ENCODE measurements at places on chromosomes 4 and X.
A peak's percentile ranks its signal among the peaks of the same experiment; 100 is the strongest.

DNA sequence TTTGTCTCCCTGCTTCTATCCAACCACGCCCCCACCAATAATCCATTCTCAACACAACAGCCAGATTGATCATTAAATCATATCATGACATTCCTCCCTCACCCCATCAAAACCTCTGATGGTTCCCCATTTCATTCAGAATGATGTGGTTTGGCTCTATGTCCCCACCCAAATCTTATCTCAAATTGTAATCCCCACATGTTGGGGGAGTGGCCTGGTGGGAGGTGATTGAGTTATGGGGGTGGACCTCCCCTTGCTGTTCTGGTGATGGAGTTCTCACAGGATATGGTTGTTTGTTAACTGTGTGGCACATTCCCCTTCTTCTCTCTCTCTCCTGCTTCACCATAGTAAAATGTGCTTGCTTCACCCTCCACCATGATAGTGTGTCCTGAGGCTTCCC, 23.3 kb downstream of the TRMT2B start:
- no peak for DNase-seq

GRCh38 chr4:150297861-150298474, 219.7 kb downstream of the DCLK2 start:
- peak; percentile 63 for DNase-seq

DNA sequence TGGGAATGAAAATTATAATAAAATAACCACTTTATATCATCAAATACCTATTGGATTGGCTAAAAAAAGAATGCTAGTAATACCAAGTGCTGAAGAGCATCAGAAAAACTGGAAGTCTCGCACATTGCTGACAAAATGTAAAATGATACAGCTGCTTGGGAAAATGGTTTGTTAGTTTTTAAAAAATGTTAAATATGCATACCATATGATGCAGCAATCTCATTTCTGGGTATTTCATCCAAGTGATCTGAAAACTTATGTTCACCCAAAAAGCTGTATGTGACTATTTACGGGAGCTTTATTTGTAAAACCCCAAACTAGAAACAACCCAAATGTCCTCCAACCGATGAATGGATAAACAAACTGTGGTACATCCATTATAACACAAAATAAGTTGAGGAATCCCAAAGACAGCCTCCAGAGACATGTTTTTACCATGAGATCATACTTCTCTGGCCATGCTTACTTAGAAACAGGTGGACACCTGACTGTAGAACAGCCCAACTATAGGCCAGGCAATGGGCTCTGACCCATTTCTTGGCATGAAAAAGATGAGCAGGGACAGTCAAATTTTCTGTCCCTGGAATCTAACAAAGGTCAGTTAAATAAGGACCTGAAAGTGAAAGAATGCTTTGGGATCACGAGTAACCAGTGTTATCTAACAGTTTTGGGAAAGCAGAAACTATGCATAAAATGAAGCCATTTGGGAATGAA, 47.5 kb upstream of the FAM120C start:
- DNase-seq = no peak

DNA sequence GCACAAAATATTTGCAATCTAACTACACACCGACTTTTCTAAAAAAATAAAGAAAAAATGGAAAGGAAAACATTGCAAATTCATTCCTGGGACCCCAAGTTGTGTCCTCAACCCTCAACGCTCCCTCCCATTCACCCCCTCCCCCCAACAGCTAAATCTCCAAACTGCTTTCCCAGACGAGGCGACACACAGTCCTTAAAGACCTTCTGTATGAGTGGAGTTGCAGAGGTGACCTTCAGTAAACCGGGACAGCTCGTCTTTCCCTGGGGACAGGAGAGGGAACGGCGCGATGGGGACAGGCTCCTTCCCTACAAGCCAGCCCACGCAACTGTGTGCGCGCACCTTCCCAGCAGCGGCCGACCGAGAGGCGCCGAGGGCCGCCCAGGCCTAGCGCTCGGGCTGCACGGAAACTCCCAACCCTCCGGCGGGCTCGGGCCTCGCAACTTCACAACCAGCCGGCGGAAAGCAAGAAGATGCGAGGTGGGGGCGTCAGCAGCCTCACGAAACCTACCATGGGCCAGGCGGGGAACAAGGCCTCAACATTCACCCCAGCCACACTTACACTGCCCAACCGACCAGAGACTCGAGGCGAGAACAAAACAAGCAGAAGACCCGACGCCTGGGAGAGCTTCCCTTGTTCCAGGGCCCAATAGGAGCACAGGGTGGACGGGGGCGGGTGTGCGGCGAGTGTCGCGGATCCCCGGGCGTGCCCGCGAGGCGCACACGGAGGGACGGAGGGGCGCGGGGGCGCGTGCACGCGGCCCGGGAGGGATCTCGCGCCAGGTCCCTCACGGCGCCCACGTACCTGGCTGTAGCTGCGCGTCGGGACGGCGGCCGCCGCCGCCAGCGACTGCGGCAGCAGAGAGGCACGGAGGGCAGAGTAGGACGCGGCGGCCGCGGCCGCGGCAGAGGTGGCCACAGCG, 763 bp downstream of the GRSF1 start:
- peak; percentile 66 for DNase-seq

DNA sequence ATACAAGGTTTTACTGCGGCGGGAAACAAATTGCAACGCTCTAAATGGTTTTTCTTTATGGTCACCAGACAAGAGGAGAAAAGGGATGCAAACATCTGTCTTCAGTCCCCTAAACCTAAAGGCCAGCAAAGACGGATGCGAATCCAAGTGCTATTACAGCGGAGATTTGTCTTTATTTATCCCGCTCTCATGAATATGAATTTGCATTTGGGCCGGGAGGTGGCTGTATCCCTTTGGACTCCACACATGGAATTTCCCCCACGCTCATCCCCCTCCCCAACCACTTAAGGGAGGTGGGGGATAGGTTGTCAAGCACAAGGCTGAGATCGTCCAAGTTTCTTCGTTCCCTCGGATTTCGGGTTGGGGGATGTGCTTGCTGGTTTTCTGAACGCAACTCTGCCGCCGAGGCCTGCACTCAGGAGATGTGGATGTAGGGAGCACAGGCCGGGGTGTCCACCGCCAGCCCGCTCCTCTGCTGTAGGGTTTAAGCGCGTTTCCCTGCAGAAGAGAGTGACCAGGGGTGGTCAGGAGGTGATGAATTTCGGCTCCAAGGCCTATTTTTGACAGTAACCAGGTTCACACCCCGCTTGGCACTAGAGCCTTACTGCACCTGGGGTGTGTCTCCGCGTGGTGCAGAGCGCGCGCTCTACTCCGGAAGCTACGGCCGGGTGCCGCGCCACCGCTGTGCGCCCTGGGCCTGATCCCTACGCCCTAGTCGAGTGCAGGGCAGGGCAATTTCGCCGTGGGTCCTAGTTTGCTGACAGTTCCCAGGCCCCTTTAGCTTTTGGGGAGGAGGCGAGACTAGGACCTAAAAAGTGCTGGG, 2.3 kb upstream of the PHOX2B start:
- DNase-seq = no peak

DNA sequence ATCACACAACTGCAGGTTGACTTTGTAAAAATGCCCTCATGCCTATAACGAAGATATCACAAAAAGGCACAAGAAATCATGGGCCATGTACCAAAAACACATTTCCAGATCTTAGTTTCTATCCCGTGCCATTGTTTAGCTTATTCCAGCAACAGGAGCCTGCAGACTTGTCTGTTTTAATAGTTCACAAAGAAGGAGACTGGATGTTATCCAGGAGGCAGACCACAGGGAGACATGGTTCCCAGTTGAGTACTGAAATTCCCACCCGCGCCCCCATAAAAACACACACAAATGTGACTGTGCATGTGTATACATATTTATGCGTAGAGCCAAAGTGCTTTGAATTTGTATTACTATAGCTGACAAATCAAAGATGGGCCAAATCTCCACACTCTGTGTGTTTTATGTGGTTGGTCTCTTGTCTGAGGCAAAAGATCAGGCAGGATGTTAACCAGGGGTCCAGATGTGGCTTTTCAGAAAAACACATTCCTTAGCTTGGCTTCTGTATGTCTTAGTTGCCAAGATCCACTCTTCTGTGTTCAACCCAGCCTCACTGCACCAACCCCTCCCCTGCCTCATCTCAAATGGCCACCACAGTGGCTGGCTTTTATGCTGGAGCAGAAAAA, 469.2 kb upstream of the DIPK2B start:
- DNase-seq = peak; percentile 33

DNA sequence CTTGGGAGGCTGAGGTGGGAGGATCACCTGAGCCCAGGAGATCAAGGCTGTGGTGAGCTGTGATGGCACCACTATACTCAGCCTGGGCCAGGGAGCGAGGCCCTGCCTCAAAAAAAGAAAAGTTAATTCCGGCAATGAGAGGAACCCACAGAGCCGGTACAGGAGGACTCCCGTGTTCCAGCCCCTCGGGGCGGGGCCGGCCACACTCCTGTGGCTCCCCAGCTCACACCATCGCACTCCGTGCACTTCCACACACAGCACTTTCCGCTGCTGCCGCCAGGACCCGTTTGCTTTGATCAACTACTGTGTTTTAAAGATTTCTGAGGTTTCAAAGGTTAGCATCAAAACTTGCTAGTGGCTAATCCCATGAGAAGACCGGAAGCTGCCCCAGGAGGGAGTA, 171.7 kb downstream of the AFAP1 start:
- no peak for DNase-seq

DNA sequence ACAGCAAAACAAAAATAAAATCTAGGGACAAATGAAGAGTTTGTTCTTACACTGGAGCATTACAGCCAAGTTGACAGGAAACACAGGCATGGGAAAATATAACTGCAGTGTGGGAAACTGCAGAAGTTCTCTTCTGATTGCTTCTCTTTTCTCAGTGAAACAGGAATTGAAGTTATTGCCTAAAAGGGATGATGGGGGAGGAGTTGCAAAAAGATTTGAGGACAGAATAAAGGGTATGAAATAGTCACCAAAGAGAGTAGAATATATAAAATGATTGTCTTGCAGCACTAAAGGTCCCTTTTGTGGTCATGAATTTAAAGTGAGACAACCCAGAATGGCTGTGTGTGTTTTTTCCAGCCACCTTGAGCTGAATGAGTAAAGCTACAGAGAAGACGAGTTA, 103.7 kb downstream of the JADE1 start:
- no peak for DNase-seq

DNA sequence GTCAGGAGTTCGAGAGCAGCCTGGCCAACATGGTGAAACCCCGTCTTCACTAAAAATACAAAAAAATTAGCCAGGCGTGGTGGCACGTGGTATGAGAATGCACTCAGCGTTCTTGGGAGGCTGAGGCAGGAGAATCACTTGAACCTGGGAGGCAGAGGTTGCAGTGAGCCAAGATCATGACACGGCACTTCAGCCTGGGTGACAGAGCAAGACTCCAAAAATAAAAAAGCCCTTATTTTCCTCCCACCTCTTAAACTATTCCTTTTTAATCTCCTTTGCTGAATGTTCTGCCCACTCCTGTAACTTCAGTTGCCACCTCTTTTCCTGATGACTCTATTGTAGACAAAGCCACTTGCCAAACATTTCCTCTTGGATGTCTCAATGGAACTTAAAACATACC, 72.6 kb downstream of the TAF1 start:
- DNase-seq = no peak

- DNase-seq = no peak
Observed at GRCh38 chr4:5713861-5714260, 2.9 kb downstream of the EVC start.

GRCh38 chr4:2767046-2767704, 11.0 kb upstream of the TNIP2 start:
- DNase-seq = no peak

- DNase-seq = no peak
Observed at GRCh38 chr4:178778496-178778895, 1336.3 kb upstream of the AGA start.

- DNase-seq = no peak
Observed at GRCh38 chr4:182585321-182585720, 331.9 kb downstream of the DCTD start.

Measured in LHCN-M2 (cell line).